ENCODE measurements at places on chromosomes 7 and 10.

DNA sequence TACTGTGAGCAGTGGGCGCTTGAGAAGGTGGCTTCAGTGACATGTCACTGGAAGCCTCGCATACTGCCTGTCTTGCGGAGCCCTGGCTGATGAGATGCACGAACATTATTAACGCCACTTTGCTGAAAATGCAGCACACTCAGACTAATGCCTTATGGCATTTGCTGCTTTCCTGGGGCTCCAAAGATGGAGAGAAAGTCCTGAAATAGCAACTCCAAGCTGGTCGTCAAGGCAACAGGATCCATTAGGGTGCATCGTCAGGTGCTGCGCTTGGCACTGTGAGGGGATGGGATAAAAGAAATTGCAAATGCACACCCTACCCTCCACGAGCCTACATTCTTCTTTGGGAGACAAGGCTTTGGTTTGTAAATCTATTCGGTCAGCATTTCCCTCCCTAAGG is 592.5 kb downstream of the TYW1 start:
- no peak for DNase-seq

DNA sequence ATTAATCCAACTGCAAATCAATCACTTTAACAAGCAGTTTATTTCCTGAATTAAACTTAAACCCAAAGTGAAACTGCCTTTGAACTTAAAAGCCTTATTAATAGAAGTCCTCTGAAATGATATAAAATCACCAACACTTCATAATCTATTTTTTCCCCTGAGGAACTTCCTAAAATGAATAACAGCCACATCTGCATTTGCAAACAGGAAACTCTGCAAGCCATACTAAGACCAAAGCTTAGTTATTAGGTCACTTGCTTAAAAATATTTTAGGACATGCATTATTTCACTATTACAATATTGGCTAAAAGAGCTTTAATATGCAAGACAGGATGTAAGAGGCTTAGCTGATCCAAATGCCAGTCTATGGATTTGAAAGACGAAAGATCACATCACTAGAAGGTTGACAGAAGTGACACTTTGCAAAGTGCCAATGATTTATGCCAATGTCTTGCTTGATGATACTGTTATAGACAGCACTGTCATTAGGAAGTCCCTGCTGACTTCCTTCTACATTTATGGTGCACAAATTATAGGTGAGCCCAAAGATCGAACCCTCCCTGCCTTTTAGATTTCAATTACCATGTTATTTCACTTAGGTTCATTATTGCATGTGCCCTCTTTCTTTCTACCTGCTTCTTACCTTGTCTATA is 99.9 kb upstream of the SKAP2 start:
- DNase-seq: no peak

GRCh38 chr7:16344927-16345326 is 76.4 kb downstream of the CRPPA start:
- DNase-seq: no peak

DNA sequence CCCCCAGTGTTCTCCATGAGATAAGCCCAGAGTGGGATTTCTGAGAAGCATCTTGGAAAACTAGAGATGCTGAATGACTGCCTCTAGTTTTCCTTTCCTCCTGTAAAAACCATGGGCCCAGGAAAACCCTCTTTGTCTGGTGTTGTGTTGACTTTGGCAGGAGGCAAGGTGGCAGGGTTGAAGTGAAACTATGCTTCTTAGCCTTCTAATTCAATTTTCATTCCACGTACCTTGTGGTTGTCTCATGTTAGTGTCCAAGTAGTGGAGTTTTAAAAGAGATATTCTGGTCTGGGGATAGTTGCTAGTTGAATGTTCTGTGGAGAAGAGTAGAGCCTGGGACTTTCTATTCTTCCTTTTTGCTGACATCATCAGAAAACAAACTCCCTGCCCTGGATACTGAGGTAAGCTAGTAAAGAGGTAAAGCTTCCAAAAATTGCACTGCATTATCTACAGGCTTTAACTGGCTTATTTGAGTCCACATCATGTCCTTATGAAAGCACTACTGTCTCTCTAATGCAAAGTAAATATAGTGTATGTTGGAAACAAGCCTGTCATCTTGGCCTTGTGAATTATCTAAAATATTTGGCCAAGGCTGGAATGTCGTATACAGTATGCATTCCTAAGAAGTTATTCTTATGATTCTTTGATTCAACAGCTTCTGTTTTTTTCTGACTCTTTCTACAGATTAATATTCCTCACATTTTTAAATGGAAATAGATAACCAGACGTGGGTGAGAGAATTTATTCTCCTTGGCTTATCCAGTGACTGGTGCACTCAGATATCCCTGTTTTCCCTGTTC is at the start of gene OR2F2:
Gene OR2F2 (plus strand): TSS at position 708 of the 800 bp plus-strand sequence. CDS start 0 bp downstream, at position 708.
- no peak for DNase-seq

DNA sequence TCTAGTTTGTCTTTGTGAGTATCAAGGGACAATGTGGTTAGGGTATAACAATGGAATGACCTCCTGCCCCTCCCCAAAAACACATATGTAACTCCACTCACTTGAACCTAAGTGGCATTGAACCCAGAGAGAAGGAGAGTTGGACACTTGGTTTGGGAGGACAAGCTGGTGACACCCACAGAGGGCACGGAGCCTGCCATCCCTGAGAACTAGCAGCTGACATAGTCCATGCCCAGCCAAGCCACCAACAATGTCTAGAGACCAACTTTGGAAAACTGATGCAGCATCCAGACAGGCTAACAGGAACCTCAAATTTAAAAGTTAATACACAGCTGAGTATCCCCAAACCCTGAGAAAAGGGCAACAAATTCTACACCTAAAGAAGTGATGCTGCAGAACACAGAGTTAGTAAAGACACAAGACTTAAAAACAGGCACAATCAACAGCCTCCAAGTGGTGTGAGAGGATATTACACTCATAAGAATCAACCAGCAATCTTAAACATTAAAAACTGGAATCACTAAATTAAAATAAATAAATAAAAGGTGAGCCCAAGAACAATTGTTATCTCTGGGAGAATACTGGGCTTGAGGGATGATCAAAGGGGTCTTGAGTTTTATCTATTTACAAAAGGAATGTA is 27.2 kb downstream of the NUDCD3 start:
- no peak for DNase-seq

- no peak for DNase-seq
Observed at GRCh38 chr10:114795039-114795438, 26.5 kb upstream of the FHIP2A start.

DNA sequence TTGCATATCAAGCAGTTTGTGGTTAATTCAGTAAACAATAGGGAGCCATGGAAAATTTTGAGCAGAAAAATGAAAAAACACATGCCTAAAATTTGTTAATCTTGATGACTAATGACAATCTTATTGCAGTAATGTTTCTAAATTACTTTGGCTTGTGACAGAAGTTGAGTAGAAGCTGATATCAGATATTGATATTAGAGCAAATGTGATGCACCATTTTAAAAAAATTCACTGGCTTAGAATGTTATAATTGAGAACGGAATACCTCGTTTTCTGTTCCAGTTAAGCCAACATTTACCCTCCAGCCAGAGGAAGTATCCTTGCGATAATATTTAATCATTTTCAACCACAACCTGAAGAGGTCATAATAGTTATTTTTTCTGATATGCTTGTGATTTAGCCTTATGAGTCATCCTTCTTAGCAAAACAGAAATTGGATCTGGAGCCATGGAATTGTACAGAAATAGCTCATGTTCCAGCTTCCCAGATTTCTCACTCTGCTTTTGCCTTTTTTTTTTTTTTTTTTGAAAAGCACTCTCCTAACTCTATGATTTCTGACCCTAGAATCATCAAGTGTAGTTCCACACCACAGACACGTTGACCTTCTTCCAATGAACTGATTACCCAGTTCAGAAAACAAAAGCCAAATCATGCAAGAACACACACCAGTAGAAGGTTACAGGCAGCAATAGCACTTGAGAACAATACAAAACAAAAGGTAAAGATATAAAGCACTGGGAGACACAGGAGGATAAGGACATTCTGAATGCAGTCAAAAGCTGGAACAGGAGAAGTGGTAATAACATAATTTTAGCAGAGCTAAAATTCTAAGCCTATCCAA is 96.8 kb upstream of the PHYHIPL start:
- DNase-seq: no peak

- DNase-seq: no peak
Observed at GRCh38 chr10:109912335-109913281, 10.7 kb downstream of the XPNPEP1 start.

DNA sequence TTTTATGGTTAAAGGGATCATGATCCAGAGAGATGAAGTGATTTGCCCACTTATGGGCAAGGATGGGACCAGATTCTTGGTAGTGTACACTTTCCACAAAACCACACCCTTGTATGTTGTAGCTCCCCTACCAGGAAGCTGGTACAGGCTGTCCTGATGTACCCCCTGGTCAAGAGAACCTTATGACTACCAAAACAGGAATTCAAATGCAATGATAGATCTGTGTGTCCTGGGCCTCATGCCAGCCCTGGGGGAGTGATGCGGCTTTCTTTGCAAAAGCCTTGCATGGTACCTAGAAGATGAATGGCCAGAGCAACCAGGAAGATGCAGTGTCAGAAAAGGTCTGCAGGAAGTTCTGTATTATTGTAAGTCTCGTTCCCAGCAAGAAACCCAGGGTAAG is 94.9 kb upstream of the AGK start:
- DNase-seq: no peak

Measured in caudate nucleus (tissue), 63 donors.